NT2/D1 (cell line): ENCODE measurements at places on chromosomes 7 and 10.

- no peak for DNase-seq
Measured at GRCh38 chr10:24814568-24815313, 91.1 kb upstream of the ARHGAP21 start.

GRCh38 chr10:81920213-81920829, 45.3 kb downstream of the NRG3 start:
- DNase-seq: no peak

GRCh38 chr7:51265066-51265907, 51.3 kb downstream of the COBL start:
- DNase-seq: no peak

GRCh38 chr7:68187532-68187931, 1190.9 kb downstream of the TYW1 start:
- DNase-seq: no peak

GRCh38 chr7:149180722-149181449, 14.5 kb upstream of the ZNF282 start:
- DNase-seq: no peak

GRCh38 chr7:36045830-36046341, 107.2 kb upstream of the EEPD1 start:
- no peak for DNase-seq

- DNase-seq: no peak
Measured at GRCh38 chr7:2165610-2166594, 66.8 kb downstream of the MAD1L1 start.

- no peak for DNase-seq
Measured at GRCh38 chr7:11332865-11333228, 359.2 kb downstream of the PHF14 start.

DNA sequence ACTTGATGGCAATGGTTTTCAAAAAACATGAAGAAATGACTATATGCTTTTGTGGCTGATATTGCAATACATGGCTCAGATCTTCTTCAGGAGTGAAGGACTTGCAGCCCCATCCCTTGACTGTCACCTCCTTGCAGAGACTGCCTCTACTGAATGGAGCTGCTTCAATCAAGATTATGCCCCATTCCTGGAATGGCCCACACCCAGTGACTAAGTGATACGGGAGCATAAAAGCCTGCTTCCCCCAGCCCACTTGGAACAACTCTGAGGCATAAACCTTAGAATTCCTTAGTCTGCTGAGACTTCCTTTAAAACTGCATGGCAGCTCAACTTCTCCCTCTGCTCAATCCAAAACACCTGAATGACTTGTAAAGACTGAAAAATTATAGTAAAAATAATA, 957.1 kb downstream of the SORCS3 start:
- no peak for DNase-seq
